ENCODE measurements at places on chromosomes 5 and 9. TPM values are rescaled to one million over a fixed set of nuclear protein-coding genes. Genes with fewer than 3 reads are reported as not detected.

- DNase-seq: no peak
Measured at GRCh38 chr9:35852876-35853865, 17.0 kb downstream of the OR13J1 start.

GRCh38 chr5:35229076-35230037 lies 930 bp downstream of the PRLR start:
- DNase-seq: no peak

DNA sequence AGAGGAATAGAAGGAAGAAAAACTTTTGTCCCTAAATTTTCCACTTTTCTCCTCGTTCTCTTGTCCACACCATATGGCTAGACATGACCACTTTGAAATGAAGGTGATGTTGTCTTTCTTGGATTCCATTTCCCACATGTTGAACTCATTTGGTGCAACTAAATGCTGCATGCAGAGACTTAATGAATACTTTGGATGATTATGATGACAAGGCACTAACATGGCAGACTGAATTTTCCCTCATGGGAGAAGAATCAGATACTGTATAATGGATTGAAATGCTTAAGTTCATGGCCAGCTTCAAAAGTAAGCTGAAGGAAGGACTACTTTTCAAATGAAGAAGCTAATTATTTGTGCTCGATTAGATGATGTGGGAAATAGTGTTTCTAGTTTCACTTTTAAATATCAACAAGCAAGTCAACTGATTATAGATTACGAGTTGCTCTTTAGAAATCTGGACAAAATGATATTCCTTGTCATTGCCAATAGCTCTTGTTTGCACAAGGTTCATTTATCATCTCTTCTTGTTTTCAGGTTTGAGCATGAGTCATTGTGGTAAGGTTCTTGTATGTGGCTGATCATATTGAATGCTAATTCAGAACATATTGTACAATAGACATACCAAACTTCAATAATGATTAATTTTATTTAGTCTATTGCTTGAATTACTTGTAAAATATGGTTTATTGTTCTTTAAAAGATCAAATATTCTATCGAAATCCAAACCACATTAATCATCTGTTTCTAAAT lies 501.3 kb upstream of the FTMT start:
- no peak for DNase-seq

- DNase-seq: no peak
Measured at GRCh38 chr9:87614397-87614796, 111.5 kb upstream of the CTSL start.

DNA sequence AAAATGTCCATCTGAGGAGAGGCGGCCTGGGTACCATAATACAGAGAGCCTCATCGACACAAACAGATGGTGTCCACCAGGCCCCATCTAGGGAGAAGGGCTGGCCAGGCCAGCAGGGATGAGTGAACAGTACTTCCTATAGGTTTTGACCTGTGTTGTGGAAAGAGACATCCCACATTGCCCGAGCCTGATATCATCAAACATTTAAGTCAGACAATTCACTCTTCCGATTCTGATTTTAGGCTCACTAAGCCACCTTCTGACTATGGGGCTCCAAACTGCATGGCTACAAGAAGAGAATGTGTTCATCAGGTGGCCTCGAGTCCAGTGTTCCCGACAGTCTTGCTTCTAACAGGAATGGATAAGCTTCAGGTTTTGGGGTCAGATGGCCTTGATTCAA lies 38.9 kb downstream of the SLC22A5 start:
- no peak for DNase-seq

DNA sequence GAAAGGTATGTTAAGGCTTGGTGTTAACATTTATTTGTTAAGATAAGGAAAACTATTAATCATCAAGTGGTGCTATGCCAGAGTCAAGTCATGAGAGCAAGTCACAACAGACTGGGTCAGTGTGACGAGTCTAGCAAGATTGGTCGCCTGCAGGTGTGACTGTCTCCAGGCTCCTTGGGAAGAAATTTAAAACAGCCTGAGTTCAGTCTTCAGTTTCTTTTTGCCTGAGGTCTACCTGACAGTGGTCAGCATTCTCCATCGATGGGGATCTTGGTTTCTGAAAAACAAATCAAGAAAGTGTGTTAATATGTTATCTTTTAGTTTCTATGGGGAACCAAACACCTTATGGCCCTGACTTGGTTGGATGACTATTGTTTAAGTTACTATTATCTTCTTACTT lies 56.3 kb downstream of the CETN3 start:
- DNase-seq: no peak

GRCh38 chr9:98678244-98678842 lies 30.4 kb downstream of the GABBR2 start:
- DNase-seq: no peak

DNA sequence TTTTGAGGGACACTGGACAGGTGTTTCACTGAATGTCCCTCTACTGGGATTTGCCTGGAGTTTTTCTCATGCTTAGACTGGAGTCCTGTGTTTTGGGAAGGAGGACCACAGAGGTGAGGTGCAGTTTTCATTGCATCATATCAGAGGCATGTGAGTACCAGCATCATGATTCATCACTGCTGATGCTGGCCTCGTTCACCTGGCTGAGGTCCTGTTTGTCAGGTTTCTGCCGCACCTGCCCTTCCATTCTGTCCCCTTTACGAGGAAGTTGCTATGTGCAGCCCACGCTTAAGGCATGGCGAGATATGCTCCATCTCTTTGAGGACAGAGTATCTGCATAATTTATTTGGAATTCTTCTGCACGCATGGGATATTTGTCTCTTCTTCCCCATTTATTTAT lies 162.1 kb downstream of the TENT4A start:
- DNase-seq: no peak

DNA sequence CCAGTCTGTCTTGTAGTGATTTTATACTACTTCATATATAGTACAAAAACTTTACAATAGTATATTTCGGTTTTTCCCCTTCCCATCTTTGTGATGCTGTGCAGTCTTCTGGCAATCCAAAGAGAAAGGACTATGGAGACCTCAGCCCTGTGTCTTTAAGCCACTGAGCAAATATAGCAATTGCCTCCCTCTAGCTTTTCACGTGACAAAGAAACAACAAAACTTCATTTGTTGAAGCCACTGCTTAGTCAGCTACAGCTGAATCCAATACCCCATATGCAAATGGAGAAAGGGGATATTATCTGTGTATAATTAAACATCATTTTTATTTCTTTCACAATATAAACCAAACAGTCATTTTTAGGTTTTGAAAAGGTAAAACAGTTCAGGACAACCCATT lies 142.8 kb upstream of the STK32A start:
- no peak for DNase-seq

- DNase-seq: no peak
Measured at GRCh38 chr5:14696057-14696456, 31.5 kb downstream of the OTULIN start.

GRCh38 chr9:79817438-79818004 lies 245.8 kb downstream of the TLE4 start:
- DNase-seq: no peak

DNA sequence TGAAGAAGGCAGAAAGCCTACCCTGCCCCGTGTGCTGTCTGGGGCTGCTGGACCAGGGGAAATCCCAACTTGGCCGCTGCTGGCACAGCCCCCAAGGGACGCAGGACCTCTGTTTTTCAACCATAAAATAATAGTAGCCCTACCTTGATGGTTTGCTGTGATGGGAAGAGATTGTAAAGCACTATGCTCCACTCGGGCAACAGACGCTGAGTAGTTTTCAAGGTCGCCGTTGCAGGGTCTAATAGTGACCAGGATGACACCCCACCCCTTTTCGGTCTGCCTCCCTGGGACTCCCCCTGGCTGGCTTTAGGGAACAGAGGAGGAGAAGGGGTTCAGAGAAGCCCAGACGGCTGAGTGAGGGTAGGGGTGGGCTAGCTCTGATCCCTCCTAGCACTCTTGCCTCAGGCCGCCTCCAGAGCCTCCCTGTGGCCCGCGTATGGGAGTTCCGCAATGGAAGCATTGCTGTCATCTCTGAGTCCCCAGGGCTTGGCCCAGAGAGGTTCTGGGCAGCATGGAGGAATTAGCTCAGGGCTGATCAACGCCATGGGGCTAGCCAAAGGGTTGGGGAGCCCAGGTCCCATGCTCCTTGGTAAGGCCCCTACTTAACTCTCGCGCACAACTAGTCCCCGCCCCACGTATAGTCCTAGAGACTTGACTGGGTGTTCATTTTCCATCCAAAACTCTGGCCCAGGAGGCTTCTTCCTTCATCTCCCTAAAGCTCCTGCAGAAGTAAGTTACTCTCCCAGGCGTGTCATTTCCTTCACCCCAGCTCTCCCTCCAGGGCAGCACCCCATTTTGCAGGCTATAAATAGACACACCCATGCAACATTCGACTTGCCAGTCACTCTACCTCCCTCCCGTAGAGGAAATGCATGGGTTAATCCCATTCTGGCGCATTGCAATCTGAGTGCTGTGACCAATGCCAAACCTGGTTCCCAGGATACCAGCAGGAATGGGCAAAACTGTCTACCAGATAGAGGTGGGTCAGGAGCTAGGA lies 1.1 kb upstream of the IRF1 start:
- DNase-seq: peak; percentile 46

- DNase-seq: no peak
Measured at GRCh38 chr5:94360382-94361130, 257.8 kb downstream of the KIAA0825 start.

DNA sequence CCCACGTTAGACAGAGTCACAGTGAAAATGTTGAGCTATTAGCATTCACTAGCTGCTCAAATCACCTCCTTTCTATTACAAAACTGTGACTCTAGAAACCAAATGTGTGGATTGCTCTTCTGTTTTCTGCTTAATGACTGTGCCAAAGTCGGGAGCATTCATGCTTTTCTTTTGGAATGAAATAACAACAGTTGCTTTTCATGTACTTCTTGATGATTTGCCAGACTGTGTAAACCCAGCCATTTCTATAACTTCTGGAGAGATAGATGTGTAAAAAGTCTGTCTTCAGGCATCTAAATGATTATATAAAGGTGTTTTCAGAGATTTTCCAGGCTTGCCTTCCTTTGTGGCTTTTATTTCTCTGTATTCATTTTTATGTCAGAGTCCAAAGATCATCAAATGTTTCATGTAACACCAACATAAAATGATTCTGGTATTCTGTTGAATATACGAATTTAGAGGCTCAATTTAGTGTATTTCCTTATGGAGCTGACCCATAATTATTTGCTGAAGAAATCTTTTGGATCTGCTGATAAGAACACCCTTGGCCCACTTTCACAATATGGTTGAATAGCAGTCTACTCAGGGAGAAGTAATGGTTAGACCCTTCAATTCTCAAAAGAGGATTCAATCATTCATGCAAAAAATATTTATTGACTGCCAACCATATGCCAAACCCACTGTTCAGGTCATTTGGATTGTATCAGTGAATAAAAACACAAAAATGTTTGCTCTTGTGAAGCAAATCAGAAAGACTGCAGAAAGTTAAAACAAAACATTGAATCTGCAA lies 581.2 kb downstream of the CDH18 start:
- DNase-seq: no peak

DNA sequence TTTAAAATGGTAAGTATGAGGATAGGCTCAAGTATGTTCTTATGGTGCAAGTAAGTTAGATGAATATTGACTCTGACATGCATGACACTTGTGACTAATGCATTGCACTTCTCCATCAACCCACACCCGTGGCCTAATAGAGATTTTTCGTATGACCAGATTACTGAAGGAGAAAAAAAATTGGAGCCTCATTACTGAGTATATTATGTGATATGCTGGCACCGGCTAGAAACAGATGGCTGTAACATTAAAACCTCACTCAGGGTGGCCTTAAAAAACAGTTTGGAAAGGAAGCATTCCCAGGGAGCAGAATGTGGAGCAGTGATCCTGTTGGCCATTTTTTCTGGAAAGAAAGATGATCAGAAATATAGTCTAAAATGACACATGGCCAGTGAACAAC lies 766.4 kb downstream of the PRELID2 start:
- no peak for DNase-seq

DNA sequence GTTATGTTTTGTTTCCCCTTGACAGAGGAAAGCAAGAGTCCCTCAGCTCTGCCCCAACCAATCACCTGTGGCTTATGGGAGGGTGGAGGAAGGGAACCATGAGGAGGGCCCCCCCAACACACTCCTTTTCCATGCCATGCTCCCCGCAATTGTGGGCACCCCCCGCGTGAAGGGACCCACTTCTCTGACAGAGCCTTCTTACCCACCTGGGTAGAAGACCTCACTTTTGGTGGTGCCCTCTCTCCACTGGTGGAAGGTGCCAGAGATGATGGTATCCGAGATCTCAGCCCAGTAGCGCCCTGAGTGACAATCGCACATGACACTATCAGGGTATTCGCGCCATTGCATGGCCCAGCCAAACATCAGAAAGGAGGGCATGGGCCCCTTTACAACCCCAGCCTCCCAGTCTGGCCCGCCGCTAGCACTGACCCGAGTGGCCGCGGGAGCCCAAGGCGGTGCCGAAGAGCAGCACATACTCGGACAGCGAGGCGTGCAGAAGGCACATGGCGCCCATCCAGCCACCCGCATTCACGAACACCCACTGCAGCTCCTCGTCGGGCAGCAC lies 714 bp downstream of the SIGMAR1 start:
- DNase-seq: no peak

- peak; percentile 26 for DNase-seq
Measured at GRCh38 chr5:56269216-56269927, 36.2 kb upstream of the ANKRD55 start.

DNA sequence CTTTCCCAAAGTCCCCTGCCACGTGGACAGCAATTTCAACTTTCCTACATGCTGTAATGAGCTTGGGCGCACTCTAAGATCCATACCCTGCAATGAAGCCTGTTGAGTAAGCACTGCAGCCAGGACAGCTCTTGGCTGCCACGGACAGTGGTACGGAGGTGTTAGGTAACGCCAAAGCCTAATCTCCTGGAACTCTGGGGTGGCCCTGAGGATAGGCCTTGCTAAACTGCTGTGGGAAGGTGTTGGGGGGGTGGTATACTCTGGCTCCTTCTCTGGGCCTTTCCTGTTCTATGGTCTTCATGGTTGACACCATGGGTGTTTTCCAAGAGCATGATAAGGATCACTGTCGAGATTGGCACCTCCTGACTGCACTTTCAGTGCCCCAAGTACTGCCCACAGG lies 66.4 kb upstream of the PITX1 start:
- no peak for DNase-seq

DNA sequence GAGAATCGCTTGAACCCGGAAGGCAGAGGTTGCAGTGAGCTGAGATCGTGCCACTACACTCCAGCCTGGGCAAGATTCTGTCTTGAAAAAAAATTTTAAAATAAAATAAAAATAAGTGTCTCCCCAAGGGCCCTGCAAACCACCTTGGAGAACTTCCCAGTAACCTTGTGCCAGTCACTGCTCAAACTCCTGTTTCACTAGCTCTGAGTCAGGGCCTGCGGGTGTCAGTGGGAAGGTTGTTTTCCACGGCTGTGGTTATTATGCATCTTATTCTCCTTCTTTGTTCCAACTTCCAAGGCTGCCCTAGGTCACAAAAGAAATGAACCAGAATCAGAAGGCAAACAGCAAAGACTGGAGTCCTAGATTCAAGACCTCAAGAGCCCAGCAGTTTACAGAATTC lies 246.7 kb downstream of the ADAMTSL1 start:
- DNase-seq: no peak

- DNase-seq: no peak
Measured at GRCh38 chr9:95012902-95013301, 286.4 kb downstream of the AOPEP start.

GABRA1 gene
- total RNA-seq: not detected

FOXD4 gene
- 0.30 TPM for total RNA-seq

SOX30 gene
- total RNA-seq: 0.15 TPM

NIM1K gene
- total RNA-seq: 0.28 TPM

ATP10B gene
- total RNA-seq: not detected

GPX8 gene
- not detected for total RNA-seq

RPP25L gene
- total RNA-seq: 28.5 TPM

All from CD4-positive, alpha-beta memory T cell (primary cell).